ENCODE measurements at places on chromosomes 5 and 9.

DNA sequence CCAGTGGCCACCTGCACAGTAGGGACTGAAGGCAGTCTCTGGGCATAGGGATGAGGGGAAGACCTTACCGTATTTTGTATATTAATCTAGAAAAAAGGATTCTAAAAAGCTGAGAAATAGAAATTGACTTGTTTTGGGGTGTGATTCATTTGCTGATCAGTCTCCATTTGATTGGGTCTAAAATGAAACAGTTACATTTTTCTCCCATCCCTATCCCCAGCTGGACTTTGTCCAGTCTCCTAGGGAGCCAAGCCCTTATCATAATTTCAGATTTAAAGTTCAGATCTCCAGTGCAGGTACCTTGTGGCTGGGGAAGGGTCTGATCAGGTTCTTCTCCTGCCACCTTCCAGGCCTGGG is 240.8 kb downstream of the FANCC start:
- DNase-seq, result no peak

GRCh38 chr9:105338308-105338707 is 93.9 kb downstream of the SLC44A1 start:
- no peak for DNase-seq

GRCh38 chr9:129414377-129414992 is 206.4 kb downstream of the C9orf50 start:
- DNase-seq, result no peak

DNA sequence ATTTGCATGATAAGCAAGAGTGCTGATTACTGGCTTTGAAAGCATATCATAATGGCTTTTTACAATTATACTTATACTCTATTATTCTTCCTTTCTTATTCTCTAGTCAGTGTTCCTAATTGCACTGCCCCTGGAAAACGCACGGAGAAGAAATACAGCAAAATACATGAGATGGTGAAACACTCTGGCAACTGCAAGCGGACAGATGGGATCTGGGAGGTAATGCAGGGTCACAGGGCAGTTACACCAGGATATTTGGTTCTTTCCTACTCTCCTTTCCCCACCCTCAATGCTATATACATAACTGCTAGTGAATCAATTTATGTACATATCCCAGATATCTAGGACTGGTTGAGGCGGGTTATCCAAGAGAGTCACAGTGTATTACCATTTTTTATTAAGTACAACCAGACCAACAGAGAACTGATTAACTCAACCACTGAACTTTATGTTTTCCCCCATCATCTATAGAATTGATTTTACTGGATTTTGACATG is 423.7 kb downstream of the ZSWIM6 start:
- DNase-seq, result no peak

DNA sequence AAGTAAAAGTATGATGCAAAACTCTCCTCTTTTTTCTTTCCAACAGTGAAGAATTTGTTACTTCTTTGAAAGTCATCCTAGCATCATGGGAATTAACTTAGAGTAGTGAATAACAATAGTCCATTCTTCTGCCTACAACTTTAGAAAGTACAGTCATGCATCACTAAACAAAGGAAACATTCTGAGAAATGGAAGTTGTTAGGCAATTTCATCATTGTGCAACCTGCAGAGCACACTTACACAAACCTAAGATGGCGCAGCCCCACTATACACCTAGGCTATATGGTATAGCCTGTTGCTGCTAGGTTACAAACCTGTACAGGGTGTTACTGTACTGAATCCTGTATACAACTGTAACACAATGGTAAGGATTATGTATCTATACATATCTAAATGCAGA is 1209.3 kb upstream of the C9orf72 start:
- no peak for DNase-seq

DNA sequence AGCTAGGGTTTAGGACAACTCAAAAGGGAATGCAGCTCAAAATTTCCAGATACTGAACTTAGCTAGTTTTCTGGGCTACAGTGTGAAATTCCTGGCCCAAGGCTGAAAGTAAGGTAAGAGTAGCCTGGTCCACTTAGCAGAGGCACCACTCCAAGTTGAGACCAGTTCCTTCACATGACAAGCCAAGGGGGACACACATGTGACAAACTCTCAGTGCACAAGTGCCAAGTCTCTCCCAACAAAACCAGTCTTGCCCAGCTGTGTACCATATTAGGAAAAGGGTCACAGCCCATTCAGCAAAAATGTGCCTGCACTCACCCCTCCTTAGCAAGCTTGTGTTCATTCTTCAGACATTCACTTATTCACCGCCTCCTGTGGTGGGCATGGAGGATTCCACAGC is 27.8 kb downstream of the KLHL3 start:
- no peak for DNase-seq

- no peak for DNase-seq
Observed at GRCh38 chr9:17905366-17905765, 326.5 kb downstream of the SH3GL2 start.

- no peak for DNase-seq
Observed at GRCh38 chr5:54470677-54471076, 15.2 kb downstream of the HSPB3 start.

GRCh38 chr9:109418827-109419226 is 79.3 kb downstream of the PTPN3 start:
- DNase-seq, result no peak

GRCh38 chr5:114402206-114402605 is 40.3 kb downstream of the KCNN2 start:
- no peak for DNase-seq

GRCh38 chr9:134304690-134305089 is 21.6 kb upstream of the RXRA start:
- DNase-seq, result no peak

GRCh38 chr5:157659868-157660660 is 7.8 kb upstream of the SOX30 start:
- DNase-seq, result no peak

DNA sequence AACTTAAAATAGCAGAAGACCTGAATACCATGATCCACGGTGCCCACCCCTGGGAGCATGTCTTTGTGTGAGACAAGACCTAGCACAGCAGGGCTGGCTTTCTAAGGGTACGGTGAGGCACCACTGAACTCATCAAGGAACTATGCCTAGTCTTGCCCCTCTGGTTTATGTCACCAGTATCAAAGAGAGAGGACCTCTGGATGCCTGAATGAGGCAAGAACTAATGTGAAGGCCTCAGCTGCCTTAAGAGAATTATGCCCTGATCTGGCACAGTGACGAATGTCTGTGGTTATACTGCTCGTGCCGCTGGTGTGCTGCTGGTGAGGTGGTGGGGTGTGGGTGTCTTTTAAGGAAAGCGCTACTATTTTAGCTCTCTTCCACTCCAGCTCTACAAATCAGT is 23.0 kb downstream of the NREP start:
- no peak for DNase-seq

- DNase-seq, result no peak
Observed at GRCh38 chr5:133321833-133322420, 270.1 kb downstream of the HSPA4 start.

DNA sequence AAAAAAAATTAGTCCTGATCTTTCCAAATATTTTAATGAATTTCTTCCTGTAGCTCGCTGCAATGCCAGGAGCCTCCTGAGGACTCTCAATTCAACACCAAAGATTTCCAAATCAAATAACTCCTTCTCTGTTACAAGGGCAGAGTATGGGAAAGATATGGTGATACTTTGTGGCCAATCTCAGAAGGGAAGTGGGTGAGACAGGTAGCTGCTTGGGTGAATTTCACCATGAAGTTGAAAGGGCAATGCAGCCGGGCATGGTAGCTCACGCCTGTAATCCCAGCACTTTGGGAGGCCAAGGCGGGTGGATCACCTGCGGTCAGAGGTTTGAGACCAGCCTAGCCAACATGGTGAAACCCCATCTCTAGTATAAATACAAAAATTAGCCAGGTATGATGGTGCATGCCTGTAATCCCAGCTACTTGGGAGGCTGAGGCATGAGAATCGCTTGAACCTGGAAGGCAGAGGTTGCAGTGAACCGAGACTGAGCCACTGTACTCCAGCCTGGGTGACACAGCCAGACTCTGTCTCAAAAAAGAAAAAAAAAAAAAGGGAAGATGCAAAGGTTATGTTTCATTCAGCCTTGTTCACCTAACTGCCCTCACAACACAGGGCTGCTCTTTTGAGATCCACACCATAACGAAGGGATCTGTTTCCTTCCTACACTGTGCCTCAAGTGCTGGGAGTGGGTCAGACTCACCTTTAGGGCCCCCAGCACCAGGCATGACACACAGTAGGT is 58.6 kb downstream of the PTPN3 start:
- no peak for DNase-seq

GRCh38 chr5:138408023-138408422 is 30.8 kb upstream of the REEP2 start:
- no peak for DNase-seq

GRCh38 chr9:138047469-138048040 is 170.0 kb downstream of the CACNA1B start:
- no peak for DNase-seq

GRCh38 chr5:82885627-82886389 is 191.4 kb downstream of the TMEM167A start:
- DNase-seq, result no peak

DNA sequence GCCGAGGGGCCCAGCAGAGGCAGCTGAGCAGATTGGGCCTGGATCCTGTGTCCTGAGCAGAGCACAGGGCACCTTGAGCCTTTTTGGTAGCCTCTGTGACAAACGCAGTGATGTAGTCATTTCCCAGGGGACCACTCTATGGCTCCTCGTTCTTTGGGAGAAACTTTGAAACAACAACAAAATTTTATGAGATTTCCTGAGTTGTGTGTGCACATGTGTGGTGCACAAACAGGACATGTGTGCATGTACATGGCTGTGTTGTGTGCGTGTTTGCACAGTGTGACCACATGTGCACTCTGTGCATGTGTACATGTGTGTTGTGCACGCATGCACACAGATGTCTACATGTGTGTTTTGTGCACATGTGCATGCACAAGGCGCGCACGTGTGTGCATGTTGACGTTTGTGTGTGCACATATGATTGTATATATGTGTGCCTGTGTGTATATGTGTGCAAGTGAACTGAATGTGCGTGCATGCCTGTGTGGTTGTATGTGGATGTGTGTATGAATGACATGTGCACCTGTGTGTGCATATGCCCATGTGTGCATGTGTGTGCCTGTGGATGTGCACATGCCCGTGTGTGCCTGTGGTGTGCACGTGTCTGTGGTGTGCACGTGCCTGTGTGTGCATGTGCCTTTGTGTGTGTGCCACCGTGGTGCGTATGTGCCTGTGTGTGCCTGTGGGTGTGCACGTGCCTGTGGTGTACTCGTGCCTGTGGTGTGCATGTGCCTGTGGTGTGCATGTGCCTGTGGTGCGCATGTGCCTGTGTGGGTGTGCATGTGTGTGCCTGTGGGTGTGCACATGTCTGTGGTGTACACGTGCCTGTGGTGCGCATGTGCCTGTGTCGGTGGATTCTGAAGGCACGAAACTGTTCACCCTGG is 221.6 kb downstream of the CACNA1B start:
- no peak for DNase-seq

GRCh38 chr5:35194635-35195471 is 35.4 kb downstream of the PRLR start:
- no peak for DNase-seq

- DNase-seq, result no peak
Observed at GRCh38 chr5:168427224-168427623, 59.0 kb upstream of the RARS1 start.

DNA sequence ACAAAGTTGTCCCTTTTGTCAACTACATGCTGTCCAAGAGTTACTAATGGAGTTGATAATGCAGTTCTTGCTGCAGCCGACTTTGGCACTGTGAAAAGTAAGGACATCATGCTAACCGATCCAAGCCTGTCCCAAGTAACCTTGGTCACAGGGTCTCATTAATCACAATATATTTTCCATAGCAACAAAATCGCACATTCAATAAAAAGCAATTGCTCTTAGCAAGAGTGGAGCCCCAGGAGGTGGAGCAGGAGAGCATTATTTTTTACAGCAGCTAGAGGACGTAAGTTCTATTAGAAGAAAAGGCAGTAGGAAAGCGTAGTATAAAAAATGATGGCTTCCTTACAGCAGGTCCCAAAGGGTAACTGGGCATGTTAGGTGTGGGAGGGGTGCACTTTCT is 570.3 kb downstream of the EBF1 start:
- DNase-seq, result no peak

DNA sequence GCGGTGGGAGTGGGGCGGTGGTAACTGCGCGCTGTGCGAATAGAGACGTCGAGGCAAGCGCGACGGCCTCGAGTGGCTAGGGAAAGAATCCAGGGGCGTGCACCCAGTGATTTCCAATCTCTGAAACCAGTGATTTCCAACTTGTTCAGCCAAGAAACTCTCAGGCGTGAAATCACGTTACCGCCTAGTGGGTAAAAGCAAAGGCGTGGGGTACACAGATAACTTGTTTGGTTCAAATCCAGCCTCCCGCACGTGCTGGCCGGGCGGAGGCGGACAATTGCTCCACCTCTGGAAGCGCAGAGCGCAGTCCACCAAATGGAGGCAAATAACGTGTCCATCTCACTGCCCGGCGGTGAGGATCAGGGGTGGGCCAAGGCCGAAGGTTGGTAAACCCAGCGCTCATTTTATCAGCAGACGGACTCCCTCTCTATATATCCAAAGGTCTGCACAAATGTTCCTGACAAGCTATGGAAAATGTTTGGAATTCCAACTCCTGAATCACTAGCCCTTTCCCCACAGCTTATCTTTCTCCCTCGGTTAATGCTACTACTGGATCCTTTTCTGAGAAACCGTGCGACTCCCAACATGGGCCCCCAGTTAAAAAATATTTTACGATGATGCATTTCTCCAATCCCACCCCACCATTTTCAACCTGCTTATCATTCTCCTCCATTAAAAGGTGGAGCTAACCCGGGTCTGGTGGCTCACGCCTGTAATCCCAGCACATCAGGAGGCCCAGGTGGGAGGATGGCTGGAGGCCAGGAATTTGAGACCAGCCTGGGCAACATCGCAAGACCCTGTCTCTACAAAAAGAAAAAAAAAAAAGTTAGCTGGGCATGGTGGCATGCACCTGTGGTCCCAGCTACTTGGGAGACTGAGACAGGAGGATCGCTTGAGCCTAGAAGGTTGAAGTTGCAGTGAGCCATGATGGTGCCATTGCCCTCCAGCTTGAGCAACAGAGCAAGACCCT is 950 bp upstream of the FNBP1 start:
- no peak for DNase-seq

DNA sequence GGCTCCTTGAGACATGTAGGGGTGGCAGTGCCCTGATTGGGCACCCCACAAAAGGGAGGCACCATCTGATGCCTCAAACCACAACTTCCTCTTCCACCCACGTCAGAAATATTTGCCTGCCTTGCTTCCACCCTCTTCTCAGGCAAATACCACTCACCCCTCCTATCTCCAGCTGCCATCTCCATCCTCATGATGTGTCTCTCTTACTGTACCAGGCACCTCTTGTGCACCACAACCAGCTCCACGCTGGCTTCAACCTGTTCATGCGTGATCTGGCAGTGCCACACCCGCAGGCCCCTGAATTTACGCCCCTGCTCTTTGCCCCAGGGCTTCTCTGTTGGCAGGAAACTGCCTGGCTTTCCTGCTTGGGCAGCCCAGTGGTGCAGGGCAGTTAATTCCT is 87.8 kb upstream of the HSPA9 start:
- DNase-seq, result no peak
